Esophagus squamous epithelium (tissue), 5 donors: ENCODE measurements at places on chromosomes 2 and 18. TPM values are rescaled to one million over a fixed set of nuclear protein-coding genes. Genes with fewer than 3 reads are reported as not detected.

Gene CLIP4
- total RNA-seq, result 85.3 TPM

Gene SLC66A2
- 49.6 TPM for total RNA-seq

Gene DNAH7
- 0.15 TPM for total RNA-seq

Gene BUB1
- total RNA-seq, result 8.4 TPM

Gene RAX
- not detected for total RNA-seq

Gene DPYSL5
- not detected for total RNA-seq

Gene C2orf80
- total RNA-seq, result not detected

Gene GCG
- total RNA-seq, result not detected

Gene ALPP
- not detected for total RNA-seq

Gene FBLN7
- not detected for total RNA-seq

DNA sequence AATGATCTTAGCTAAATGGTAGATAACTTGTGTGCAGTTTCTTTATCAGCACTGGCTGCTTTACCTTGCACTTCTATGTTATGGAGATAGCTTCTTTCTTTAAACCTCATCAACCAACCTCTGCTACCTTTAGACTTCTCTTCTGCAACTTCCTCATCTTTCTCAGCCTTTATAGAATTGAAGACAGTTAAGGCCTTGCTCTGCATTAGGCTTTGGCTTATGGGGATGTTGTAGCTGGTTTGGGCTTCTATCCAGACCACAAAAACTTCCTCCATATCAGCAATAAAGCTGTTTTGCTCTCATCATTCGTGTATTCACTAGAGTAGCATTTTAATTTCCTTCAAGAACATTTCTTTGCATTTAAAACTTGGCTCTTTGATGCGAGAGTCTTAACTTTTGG is 123.7 kb downstream of the PIK3C3 start:
- no peak for DNase-seq
- no peaks in the 10 kb centered on the region for H3K27me3 ChIP-seq
- H3K4me3 ChIP-seq, result no peak overlapping the region

DNA sequence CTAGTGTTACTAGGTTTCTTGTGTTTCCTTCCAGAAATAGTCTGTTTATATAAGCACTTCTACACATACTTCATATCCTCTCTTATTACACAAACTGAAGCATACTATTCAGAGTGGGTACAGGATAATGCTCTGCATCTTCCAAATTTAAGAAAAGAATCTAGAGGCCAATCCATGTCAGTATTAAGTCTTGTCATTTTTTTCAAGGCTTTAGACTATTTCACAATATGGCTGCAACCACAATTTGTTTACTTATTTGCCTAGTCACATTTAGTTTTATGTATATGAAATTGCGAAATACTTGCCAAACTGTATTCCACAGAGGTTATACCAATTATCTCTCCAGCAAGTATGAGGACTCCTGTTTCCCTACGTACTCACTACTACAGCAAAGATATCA is 27.9 kb downstream of the IWS1 start:
- no peaks in the 10 kb centered on the region for H3K4me1 ChIP-seq
- peaks cover 22% of the 10 kb centered on the region for H3K36me3 ChIP-seq
- no peak overlapping the region for H3K27ac ChIP-seq
- no peak for DNase-seq
- H3K27me3 ChIP-seq, result no peaks in the 10 kb centered on the region

GRCh38 chr2:229947544-229947943 is 25.2 kb downstream of the FBXO36 start:
- H3K27me3 ChIP-seq, result no peaks in the 10 kb centered on the region
- no peak for DNase-seq
- no peaks in the 10 kb centered on the region for H3K36me3 ChIP-seq
- H3K4me3 ChIP-seq, result no peak overlapping the region
- no peaks in the 10 kb centered on the region for H3K4me1 ChIP-seq
- H3K27ac ChIP-seq, result no peak overlapping the region

DNA sequence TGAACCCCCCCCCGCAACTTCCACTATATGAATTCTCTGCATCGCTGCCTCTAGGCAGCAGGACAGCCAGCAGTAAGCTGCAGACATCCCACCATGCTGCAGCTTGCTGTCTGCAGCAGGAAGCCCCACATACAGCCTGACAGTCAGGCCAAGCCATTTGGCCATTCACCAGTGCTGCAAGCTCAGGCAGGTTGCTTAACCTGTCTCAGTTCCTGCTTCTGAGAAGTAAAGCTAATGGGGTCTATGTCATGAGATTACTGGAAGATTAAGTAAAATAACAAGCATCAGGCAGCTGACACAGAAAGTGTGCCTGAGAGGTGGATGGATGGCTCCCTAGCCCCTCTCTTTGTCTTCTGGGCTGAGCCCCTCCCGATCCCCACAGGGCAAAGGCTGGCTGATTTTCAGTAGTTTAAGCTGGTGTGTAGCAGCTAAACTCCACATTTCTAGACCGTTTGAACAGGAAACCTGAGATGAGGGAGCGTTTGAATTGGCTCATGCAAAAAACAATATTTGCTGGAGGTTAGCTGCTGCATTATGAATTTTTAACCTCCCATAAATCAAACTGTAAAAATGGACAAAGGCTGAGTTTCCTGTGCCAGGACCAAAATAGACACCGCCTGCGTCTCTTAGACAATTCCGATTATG is 193.8 kb upstream of the ARL4C start:
- no peaks in the 10 kb centered on the region for H3K27me3 ChIP-seq
- no peak overlapping the region for H3K27ac ChIP-seq
- no peak overlapping the region for H3K4me3 ChIP-seq

DNA sequence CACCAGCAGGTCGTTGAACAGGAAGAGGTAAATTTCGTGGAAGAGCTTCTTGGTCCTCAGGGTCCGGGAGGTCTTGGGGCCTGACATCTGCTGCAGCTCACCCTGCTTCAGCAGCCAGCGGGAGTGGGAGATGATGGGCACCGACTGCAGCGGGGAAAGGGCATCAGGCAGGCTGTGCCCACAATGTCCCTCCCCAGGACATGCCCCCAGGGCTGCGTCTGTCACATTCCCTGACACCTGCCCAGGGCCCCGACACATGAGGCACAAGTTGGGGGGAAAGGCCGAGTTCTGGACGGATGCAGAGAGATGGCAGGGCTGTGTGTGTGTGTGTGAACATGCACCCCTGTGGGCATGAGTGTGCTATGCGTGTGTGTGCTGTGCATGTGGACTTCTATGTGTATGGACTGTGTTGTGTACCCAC is 13.9 kb downstream of the SNORC start:
- DNase-seq, result no peak
- H3K27me3 ChIP-seq, result no peaks in the 10 kb centered on the region
- no peak overlapping the region for H3K4me3 ChIP-seq
- H3K36me3 ChIP-seq, result no peaks in the 10 kb centered on the region
- H3K27ac ChIP-seq, result no peak overlapping the region
- peaks cover 4% of the 10 kb centered on the region for H3K4me1 ChIP-seq

DNA sequence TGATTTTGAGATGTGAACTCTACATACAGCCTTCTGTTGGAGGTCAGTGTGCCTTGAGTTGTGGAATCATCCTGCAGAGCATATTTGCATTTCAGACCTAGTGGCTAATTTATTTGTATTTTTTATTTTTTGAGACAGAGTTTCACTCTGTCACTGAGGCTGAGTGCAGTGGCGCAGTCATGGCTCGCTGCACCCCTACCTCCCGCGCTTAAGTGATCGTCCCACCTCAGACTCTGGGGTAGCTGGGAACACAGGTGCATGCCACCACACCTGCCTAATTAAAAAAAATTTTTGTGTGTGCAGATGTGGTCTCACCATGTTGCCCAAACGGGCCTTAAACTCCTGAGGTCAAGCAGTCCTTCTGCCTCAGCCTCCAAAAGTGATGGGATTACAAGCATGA is 104.4 kb downstream of the ASXL3 start:
- no peaks in the 10 kb centered on the region for H3K36me3 ChIP-seq
- H3K27me3 ChIP-seq, result no peaks in the 10 kb centered on the region
- H3K4me3 ChIP-seq, result no peak overlapping the region
- no peaks in the 10 kb centered on the region for H3K4me1 ChIP-seq

- no peak for DNase-seq
- H3K27me3 ChIP-seq, result no peaks in the 10 kb centered on the region
- H3K4me1 ChIP-seq, result peaks cover 22% of the 10 kb centered on the region
- H3K36me3 ChIP-seq, result no peaks in the 10 kb centered on the region
- H3K27ac ChIP-seq, result no peak overlapping the region
- no peak overlapping the region for H3K4me3 ChIP-seq
Observed at GRCh38 chr2:20099780-20100179, 48.4 kb upstream of the LAPTM4A start.

GRCh38 chr2:8487461-8487932 is 194.4 kb upstream of the ID2 start:
- H3K27ac ChIP-seq, result peak overlapping the region; percentile 34
- peaks cover 40% of the 10 kb centered on the region for H3K4me1 ChIP-seq
- H3K4me3 ChIP-seq, result no peak overlapping the region

DNA sequence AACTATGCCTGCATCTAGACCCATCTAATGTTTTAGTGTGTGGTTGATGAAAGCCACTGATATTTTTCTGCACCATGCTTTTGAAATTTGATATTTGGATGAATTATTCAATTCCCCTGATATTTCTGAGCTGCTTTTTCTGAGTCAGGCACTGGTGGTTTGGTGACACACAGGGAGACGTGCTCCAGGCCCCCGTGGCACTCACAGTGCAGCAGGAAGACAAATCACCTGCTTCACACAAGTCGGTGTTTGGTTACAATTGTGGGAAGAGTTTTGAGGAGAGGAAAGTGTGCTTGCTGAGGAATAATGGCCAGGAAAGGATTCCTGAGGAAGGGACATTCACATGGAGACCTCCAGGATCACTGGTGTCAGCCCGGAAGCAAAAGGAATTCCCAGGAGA is 179.7 kb downstream of the ACKR3 start:
- peaks cover 74% of the 10 kb centered on the region for H3K4me1 ChIP-seq
- DNase-seq, result no peak
- H3K36me3 ChIP-seq, result no peaks in the 10 kb centered on the region
- peak overlapping the region; percentile 85 for H3K27ac ChIP-seq
- no peak overlapping the region for H3K4me3 ChIP-seq

DNA sequence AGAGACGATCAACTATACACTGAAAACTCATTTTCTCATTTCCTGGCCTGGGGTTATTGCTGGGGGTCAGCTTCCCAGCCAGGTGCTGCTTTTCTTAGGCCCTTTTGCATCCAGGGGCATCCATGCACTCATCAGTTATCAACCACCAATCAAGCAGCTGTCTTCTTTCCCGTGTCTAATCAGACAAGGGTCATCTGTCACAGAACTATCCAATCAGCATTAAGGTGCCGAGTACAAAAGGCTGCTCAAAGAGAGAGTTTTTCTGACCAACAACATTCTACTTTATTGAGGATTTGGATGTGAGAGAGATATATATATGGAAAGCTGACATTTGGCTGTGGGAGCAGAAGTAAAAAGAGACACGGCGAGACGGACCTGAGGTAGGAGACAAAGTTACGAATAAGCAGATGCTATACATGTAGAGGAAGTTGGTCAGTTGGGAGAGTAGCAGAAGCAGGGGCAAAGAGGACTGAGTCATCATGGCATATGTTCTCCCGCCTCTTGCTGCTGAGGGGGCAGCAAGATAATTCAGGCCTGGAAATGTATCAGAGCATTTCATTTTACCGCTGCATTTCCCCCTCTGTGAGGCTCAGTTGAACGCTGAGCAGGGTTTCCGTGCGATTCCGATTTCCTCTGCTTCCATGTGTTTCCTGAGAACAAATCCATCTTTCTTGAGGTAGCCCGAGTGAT is 129.3 kb downstream of the NUP35 start:
- H3K27ac ChIP-seq, result no peak overlapping the region
- no peak for DNase-seq
- H3K4me1 ChIP-seq, result no peaks in the 10 kb centered on the region
- no peaks in the 10 kb centered on the region for H3K27me3 ChIP-seq

DNA sequence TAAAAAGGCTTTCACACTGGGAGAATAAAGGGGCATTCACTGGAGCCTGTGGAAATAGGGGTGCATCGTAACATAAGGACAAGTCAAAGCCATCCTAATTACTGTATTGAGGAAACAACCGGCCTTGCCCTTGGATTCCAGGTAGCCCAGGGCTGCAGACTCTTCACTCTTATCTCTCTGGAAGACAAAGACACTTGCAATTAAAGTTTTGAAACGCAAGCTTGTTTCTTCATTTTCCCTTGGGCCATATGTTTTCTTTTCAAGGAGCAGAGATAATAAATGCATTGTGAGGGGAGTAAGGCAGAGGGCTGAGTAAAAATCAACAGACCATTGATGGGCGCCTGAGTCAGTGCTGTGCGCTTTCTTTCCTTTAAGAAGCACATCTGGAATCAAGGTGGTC is 11.5 kb downstream of the TNFRSF11A start:
- no peak overlapping the region for H3K27ac ChIP-seq
- no peak for DNase-seq
- peaks cover 44% of the 10 kb centered on the region for H3K27me3 ChIP-seq

DNA sequence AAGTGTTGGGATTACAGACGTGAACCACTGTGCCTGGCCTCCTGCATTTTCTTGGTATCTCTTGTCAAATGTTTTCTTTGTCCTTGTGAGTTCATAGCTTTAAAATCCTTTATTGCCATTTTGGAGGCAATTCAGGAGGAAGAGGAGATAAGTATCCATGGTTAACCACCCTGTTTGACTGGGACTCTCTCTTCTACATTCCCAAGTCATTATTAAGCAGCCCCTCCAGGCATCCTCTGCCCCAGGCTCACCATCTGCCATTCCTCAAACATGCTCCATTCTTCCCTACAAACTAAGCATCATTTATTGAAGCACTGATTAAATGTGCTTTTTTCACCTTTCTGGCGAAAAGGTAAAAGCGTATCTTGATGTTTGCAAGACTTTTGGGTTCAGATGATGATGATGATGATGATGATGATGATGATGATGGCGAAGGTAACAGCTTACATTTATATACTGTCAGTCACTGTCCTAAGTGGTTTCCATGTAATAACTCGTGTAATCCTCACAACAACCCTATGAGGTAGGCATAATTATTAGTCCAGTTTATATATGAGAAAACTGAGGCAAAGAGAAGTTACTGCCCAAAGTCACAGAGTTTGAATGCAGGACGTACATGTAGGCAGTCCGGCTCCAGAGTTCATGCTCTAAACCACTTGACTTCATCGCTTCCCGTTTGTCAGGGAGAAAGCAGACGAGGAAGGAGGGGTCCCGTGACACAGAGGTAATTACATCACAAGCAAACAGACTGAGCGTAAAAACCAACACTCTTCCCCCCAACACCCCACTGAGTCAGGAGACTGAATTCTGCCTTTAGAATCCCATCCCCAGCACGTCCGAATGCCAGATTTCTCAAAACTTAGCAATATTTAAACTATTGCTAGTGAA is 69.7 kb upstream of the ACKR3 start:
- no peaks in the 10 kb centered on the region for H3K4me1 ChIP-seq
- H3K27me3 ChIP-seq, result no peaks in the 10 kb centered on the region
- no peaks in the 10 kb centered on the region for H3K36me3 ChIP-seq
- no peak overlapping the region for H3K4me3 ChIP-seq

GRCh38 chr2:100504542-100504941 is 34.3 kb downstream of the NMS start:
- H3K36me3 ChIP-seq, result no peaks in the 10 kb centered on the region
- H3K4me3 ChIP-seq, result no peak overlapping the region
- no peaks in the 10 kb centered on the region for H3K4me1 ChIP-seq
- no peaks in the 10 kb centered on the region for H3K27me3 ChIP-seq
- no peak overlapping the region for H3K27ac ChIP-seq
